Activated CD8-positive, alpha-beta memory T cell treated with anti-CD3 and anti-CD28 coated beads for 1 hour (primary cell): ENCODE measurements at places on chromosomes 3 and 15.

DNA sequence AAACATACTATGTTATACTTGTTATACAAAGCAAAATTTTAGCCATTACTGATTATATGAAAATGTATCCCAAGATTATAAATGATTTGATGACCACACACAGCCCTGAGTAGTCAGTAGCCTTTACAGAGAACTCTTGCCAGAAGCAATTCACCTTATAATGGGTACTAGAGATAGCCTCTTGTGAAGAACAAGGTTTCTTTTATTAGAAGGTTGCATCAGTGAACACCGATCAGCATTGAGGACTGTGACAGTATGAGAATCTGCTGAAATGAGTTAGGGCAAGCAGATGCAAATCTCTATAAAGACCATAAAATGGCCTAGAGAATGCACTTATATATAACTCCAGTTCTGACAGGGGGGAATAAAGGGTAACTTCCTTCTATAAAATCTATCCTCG, 10.1 kb downstream of the CDC25A start:
- DNase-seq = no peak

- no peak for DNase-seq
Measured at GRCh38 chr15:39413558-39413957, 167.3 kb upstream of the THBS1 start.

- no peak for DNase-seq
Measured at GRCh38 chr15:51697163-51697562, 15.9 kb downstream of the SCG3 start.

DNA sequence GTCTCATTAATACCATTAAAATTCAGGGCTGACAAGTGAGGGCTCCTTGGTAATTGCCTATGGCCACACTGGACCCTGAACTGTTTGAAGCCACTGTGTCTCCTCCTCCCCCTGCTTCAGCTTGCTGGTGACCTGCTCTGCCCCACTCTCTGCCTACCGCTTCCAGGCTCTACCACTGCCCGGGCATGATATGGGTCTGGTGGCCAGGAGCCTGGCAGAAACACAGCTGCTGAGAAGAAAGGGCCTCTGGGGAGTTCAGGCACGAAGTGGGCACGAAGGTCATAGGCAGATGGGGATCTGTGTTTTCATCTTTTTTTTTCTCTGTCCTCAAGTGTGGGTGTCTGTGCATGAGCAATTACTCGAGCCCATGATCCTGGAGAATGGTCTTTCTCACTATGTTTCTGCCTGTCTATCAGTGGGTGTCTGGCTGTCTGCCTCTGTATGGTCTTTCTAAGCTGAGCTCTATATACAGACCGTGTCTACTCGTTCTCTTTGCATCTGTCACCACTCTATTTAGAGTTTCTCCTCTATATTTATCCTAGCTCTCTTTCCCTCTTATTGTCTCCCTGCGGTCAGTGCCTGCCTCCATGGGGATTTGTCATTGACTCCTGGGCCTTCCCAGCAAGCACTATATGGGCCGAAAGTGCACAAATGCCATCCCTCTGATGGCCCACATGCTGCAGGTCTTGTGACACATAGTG, 42.1 kb upstream of the EPHB1 start:
- DNase-seq = no peak

DNA sequence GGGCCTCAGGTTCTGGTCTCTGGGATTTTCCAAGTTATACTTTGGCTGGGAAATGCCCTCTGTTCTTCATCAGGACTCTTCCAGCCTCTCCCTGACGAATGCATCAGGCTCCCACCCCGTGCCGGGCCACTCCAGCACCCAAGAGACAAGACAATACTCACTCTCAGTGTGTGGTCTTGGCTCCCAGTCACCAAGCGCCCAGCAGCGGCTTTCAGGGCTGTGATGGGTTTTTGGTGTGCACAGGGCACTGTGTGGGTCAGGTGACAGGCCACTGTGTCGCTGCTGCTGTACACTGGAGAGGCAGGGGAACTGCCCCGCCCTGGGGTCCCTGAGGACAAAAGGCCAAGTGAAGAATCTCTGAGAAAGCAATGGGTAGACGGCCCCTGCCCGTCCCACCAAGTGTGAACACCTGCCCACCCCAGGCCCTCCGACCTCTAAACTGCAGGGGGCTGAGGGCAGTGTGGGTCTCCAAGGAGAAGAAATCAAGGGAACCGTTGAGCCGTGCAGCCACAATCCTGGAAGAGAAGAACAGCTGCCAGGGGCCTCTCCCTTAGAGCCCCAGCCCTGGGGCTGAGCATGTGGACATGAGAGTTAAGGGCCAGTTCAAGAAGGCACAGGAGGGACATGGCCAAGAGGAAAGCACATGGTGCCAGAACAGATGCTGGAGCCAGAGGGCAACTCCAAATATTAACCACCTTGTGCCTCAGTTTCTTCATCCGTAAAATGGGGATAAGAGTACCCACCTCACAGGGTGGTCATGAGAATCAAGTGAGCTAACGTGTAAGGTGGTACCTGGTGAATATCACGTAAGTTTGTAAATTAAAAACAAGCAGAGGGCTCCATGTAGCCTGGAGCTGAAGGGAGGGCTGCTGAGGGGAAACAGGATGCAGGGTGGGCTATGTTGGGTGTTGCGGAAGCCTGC, 34.1 kb downstream of the PTPN23 start:
- DNase-seq = no peak

GRCh38 chr3:32996048-32996754, 44.8 kb downstream of the CCR4 start:
- DNase-seq = no peak

- no peak for DNase-seq
Measured at GRCh38 chr3:23219117-23219516, 16.0 kb downstream of the UBE2E2 start.

DNA sequence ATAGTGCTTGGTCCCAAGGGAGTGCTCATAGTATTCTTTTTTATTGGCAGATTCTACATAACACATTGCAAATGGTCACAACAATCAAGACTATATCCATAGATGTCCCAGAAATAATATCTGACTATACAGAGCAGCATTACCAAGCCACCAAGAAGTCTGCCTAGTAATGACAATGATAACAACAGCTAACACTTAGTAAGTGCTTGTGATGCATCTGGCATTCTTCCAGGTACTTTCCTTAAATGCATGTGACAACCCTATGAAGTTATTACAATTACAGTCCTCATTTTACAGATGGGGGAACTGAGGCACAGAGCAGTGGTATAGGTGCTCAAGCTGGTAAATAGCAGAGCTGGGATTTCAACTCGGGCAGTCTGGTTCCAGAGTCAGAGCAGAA, 49.6 kb upstream of the ICE2 start:
- no peak for DNase-seq
